ENCODE measurements at places on chromosomes 5 and 9.

DNA sequence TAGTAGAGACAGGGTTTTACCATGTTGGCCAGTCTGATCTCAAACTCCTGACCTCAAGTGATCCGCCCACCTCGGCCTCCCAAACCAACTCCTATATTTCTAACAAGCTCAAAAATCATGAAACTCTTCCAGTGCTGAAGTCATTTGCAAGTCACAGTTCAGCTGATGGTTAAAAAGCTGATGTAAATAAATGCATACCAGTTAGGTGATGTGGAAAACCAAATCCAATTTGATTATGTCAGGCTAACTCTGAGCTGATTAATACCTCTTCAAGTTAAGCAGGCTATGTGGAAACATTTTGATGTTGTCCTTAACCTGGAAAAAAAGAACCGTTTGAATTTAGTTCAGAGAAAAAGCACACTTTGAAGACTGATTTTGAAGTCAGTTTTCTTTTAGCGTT, 51.0 kb downstream of the TMEM252 start:
- DNase-seq, result no peak

DNA sequence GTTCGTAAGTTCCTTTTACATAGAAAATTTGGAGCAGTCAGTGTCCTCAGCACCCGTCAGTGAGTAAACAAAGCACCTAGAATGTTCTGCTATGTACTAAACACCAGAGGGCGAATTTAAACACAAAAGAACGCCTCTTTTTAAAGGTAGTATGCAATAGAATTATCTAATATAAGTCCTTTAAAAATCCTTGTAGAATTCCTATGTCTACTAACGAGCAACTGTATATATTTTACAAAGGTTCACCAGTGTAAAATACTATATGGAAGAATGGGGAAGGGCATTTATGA, 499 bp upstream of the TMEM232 start:
- DNase-seq, result no peak

DNA sequence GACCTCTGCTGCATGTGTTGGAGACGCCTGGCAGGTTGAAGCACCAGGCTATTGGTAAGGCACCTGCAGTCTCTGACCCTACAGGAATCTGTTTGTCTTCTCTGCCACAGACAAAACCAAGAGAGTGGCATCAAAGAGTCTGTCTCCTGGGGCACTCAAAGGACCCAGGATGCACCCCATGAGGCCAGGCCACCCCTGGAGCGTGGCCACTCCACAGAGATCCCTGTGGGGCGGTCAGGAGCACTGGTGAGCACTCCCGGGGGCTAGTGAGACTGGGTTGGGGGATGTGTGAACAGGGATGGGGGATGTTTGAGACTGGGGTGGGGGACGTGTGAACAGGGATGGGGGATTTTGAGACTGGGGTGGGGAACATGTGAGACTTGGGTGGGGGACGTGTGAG, 240.3 kb downstream of the CACNA1B start:
- DNase-seq, result no peak

DNA sequence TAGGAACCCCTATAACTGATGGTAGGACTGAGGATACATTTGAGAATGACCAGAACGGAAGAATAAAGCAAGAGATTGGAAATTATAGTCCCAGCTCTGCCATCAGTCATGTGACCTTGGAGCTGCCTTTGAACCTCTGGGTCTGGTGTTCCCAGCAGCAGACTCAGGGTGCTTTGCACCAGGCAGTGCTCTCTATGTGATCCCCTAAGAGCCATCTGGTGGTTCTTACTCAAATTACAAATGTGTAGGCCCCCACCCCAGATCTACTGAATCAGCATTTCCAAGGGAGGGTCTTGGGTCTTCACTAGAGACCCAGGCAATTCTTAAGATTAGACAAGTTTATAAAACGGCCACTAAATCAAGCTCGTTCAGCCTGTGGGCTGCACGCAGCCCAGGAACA, 40.2 kb upstream of the PRDM12 start:
- no peak for DNase-seq

DNA sequence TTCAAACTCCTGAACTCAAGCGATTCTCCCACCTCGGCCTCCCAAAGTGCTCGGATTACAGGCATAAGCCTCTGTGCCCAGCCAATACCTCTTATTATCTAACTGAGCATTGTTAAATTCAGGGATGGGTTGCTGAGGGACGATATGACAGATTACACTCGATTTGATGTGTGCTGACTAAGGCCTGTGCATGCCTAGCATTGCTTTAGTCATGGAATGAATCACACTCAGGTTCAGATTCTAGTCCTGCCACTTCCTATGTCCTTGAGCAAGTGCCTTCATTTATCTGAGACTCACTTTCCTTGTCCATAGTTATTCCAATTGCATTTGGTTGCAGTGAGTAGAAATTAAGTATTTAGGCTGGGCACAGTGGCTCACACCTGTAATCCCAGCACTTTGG, 19.5 kb downstream of the THBS4 start:
- DNase-seq, result peak; percentile 32

DNA sequence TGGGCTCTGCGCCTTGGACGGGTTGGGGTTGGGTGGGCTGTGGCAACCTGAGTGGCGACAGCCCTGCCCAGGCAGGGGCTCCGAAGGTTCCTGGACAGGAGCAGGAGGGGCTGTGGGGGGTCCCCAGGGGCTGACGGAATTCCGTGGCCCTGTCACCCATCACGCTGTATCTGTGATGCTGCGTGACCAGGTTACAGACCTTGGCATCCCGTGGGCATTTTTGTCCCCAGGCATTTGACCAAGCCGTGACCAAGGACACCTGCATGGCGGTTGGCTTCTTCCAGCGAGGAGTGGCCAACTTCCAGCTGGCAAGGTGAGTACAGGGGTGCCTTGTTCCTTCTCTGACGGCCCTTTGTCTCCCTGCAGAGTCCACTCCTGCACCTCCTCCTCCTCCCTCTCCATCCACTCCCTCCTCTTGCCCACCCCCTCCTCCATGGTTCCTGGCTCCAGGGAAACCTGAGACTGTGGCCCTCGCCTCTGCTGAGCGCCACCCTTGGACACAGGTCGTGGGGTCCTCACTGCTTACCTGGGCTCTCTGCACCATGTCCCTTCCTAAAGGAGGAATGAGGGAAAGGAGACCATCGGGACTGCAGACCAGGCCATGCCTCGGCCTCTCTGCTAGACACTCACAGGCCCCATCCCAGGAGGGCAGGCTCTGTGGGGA, 3.0 kb downstream of the NOXA1 start:
- no peak for DNase-seq

DNA sequence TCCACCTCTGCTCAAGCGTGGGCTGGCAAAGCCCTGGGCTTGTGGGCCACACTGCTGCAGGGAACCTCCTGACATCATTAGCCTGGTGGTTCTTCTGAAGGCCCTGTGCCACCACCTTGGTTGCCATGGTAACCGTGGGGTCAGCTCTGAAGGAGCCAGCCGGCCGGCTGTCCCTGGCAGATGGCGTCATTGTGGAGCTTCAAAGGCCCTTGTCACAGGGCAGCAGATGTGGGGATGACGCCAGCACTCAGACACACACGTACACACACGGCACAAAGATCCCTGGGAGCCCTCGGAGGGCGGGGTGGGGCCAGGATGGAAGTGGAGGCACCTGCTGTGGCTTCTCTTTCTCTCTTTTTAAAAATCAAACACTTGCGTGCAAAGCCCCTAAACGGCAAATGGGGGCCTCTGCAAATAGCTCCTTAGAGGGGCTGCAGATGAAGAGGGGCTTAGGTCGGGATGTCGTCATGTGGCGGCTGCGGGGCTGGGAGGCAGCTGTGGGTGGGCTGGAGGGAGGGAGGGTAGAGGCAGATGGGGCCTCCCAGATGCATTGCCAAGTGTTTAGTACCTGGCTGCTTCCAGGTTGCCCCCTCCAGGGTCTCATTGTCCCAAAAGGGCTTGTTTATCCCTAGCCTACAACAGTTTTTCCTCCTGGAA, 19.5 kb upstream of the RPL26L1 start:
- peak; percentile 42 for DNase-seq

DNA sequence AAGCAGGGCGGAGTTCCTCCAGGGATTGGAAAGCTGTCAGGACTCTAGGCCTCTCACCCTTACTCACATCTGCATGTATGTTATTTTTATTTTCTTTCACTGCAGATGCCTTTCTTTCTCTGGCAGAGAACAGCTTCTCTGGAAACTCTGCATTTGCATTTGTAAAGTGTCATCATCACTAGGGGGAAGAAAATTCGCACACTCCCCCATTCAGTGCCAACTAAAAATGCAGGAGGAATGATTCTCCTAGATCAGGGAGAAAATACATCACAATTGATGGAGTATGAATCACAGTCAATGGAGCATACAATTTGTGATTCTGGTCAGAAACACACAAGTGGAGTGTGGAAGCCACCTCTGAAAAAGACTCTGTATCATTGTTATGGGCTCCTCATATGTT, 351.4 kb upstream of the FTMT start:
- DNase-seq, result no peak

GRCh38 chr5:133240425-133241091, 188.7 kb downstream of the HSPA4 start:
- peak; percentile 92 for DNase-seq

DNA sequence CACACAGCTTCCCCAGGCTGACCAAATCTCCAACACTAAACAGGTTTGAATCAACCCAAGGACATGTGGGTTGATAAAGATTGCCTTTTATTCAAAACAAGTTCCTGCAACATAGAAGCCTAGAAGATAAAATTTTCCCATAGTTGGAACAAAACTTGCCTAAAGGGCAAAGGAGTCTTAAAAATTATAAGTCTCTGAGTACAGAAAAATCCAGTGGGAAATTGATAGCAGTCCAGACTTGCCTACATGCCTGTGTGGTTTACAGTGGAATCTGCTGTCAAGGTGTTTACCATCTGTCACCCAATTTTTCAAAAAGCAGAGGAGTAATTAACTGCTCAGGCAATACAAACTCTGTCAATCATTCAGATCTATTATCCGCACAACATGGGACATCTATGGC, 168.2 kb downstream of the PPP2R2B start:
- no peak for DNase-seq

- DNase-seq, result peak; percentile 34
Observed at GRCh38 chr5:9283021-9283420, 262.9 kb downstream of the SEMA5A start.

GRCh38 chr5:119016125-119016774, 27.9 kb upstream of the DTWD2 start:
- no peak for DNase-seq

DNA sequence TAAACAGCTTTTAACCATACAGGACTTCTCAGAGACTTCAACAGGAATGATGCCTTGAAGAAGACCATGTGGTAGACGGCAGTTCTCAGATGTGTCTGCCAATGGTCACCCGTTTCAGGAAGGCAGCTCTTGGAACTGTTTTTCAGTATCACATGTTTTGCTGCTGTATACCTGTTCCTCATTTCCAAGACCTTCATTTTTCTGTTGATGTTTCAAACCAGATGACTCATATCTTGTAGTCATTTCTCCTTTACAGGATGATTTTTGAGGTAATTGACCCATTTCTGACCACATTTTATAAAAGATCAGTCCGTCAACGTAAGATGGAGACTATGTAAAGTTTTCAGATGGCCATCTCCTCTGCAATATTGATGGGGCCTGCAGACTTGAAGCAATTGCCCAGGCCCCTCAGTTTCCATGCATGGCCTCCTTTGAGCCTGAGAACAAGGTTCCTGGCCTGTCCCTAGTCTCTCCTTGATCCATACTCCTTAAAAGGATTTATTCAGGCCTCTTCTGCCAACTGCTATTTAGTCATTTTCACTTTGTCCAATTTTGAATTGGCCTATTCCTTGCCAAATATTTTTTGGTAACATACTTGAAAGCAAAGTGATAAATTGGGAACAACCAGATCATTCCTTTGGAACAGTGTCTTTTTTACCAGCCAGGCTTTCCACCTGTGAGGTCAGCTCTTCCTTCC, 128.6 kb downstream of the PDZD2 start:
- no peak for DNase-seq

DNA sequence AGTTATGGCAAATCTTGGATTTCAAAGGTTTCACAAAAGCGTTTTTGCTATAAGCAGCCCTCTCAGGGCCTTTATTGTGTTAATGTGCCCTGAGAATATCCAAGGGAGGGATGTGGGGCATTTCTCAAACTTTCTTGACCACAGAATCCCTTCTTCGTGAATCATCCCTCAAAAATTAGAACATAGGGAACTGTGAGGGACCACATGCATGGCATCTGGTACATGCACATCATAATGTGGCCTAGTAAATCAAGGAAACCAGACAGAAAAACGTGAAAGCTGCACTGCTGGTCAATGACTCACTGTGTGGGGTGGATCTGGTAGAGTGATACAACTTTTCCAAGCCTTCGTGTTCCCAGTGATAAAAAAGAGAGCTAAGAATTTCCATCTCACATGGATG, 22.4 kb downstream of the DDX31 start:
- peak; percentile 99 for DNase-seq

DNA sequence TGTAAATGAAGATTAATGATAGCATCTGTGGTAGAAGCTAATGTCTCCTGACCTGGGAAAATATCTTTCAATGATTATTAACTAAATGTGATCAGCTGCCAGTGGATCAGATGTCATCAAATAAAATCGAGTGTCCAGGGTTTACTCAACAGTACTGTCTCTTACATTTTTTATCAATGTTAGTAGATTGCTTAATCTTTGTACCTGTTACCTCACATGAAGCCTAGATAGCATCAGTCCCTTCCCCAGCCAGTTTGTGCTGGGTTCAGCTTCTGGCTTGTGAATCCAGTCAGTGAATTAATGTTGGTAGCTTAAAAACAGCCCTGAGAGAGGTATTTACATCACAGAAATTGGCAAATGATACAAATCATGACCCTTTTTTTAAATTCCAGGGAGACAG, 134.4 kb downstream of the GHR start:
- DNase-seq, result no peak

DNA sequence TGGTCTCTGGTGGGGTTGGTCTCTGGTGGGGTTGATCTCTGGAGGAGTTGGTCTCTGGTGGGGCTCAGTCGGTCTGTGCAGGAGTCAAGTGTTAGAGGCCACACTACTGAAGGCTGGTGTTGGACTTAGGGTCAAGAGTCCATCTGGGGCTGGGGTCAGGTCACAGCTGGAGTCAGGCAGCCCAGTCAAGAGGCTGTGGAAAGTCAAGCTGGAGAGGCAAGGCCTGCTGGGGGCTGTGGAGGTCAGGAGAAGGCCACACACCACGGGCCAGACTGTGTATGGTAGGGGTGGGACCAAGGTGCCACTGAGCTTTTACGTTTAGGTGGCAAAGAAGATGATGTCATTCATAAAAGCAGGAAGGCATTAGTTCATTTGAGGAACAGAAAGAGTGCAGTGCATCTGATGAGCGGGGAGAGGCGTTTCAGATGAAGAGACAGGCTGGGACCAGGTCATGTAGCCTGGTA, 16.7 kb upstream of the CD74 start:
- DNase-seq, result no peak

- DNase-seq, result no peak
Observed at GRCh38 chr5:39948341-39948740, 523.6 kb upstream of the DAB2 start.

Measured in fibroblast of skin of back (primary cell).